ENCODE measurements at places on chromosomes 5 and 9.

DNA sequence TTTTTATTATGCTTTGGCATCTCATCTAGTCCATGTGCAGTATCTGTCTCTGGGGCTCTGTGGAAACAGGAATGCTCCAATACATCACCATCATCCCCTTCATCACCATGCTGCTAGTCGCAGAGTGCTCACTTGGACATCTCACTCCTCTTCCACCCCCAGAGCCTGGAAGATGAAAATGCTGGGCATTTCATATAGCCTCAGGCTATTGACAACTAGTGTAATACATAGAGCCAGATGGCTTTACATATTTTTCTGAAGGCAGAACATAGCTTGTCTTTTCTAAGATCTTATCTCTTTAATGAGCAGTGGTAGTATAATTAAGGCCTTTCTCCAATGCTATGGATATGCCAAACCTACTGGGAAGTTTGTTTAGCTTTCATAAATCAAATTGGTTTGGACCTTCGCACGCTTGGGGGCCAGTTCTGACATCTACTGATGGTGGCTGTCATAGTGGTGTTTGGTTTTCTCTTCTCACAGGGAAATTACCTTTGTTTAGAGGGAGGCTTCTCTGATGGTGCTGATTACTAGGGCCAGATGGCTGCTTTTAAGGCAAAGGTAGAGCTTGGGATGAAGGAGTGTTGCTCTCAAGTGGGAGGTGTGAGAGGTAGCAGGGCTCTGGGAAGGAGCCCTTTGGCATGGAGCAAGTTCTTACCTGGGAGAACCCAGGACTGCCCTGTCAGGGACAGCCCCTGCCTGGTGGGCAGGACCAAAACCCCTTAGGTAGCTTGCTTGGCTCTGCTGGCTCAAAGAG lies 63.1 kb upstream of the CXCL14 start:
- no peak for DNase-seq

DNA sequence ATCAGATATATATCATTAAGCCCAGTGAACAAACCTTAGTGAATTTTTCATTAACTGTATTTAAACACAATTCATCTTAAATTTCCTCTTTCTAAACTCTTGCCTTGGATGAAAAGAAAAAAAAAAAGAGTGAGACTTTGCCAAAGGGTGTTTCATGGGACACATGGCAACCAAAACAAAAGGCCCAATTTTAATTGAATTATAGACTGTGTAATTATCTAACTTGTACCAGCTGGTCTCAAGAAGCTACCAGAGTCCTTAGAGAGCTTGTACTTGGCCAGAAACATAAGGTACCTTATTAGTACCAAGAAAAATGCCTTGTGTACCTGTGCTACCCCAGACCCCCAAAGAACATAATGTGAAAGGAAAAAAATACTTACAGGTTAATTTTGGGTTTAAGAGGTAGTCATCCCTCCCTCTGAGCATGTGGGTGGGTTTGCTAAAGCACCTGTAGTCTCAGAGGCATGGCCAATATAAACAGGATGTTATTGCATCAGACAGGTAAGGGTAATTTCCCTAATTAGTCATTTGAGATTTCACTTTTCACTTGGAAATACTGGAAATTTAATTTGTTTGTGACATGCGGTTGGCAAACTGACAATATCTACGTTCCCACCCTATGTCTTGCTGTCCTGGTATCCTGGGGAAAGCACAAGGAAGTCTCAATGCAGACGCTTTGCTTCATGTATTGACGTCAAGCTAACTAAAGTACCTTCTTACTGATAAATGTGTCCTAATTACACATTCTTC lies 90.1 kb downstream of the SNCAIP start:
- DNase-seq, result no peak

DNA sequence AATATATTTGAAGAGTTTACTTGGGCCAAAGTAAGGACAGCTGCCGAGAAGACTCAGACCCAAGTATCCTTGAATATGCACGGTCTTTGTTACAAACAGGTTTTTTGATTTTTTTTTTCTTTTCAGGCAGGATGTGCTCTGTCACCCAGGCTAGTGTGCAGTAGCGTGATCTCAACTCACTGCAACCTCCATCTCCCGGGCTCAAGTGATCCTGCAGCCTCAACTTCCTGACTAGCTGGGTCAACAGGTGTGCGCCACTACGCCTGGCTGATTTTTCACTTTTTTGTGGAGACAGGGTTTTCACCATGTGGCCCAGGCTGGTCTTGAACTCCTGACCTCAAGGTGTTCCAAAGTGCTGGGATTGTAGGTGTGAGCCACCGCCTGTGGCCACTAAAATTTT lies 27.4 kb downstream of the JMY start:
- DNase-seq, result no peak

DNA sequence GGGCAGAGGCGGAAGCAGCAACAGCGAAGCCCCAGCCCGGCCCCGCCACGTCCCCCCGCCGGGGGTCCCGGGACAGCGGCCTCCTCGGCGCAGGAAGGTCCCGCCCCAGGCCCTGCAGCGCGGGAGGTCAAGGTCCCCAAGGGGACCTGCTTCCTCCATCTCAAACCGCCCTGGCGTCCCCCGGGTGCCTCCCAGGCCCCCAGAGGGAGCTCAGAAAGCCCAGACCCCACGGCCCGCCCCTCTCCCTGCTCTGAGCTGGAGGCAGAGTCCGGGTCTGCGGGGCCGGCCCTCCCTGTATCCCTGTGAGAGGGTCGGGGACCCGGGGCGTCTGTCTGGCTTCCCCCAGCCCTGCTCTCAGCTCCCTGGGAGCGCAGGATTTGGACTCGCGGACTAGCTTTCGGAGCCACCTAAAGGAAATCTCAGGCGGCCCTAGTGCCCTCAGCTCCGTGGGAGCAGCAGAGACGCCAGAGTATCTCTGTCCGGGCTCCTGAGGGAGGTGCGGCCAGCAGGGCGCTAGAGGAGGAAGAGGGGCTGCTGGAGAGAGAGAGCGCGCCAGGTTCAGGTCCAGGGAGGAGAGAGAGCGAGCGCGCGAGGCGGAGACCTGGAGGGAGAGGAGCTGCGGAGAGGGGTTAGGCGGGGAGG lies 30.7 kb downstream of the EXOC3 start:
- peak; percentile 43 for DNase-seq

DNA sequence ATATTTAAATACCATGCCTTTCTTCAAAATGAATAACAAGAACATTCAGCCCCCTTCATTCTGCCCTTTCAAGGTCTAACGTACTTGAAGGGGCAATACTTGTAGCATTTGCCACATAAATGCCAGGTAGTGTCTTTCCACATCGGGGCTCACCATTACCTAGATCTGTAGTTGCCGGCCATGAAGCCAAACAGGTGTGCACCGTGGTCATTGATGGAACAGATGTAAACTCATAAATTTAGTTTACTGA lies 193.0 kb downstream of the CD180 start:
- no peak for DNase-seq

GRCh38 chr5:60260658-60261057 lies 367.1 kb upstream of the PDE4D start:
- DNase-seq, result no peak

GRCh38 chr9:122998448-122998847 lies 35.0 kb upstream of the GPR21 start:
- no peak for DNase-seq

DNA sequence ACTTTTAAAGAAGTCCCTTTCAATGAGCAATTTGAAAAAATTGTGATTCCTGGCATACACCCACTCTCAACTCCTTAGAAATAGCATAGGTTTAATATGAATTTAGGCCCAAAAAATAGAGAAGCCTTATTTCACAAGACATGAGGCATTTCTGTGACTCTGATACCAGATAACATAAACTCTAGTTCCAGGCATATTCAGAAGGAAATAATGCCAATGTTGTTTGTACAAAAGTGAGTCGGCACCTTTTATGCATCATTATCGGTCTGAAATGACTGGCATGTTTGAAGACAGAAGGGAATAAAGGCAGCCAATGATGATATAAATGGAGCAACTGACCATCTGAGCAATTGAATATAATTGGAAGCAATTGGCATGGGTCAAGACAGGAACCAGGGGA lies 19.4 kb upstream of the RECK start:
- peak; percentile 39 for DNase-seq

- no peak for DNase-seq
These were observed 71.8 kb upstream of the CLINT1 start for GRCh38 chr5:157930710-157931109.

GRCh38 chr5:73827106-73827450 lies 201.1 kb downstream of the ARHGEF28 start:
- DNase-seq, result peak; percentile 68

DNA sequence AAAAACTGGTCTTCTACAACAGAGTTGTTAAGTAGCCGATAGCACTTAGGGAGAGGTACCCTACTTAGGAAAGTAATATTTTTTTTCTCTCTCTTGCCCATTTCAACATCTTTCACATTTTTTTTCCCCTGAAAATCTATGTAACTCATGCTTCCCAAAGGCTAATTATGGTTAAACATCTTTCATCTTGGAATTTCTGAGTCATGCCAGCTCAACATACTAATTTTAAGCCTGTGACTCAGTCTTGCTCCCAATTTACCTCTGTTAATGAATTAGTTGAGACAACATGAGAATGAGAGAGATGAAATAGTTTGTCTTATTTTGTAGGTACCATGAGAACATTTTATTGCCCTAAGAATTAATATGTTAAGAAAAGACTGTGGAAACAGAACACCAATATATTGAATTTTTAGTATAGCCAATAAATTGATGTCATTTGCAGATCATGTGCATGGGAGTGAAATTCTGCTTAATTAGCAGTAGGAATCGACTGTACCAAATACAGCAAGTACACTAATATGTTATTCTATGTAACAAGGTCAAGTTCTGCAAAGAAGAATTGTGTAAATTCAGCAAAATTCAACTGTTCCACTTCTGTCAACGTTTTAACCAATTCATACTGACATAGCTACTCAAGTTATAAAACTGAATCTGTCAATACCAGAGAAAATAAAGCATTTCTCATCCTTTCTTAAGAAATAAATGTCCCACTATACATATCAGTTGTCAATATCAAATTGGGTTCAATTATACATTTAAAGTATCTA lies 550.0 kb downstream of the PTPRD start:
- peak; percentile 24 for DNase-seq

GRCh38 chr5:103211576-103212561 lies 46.7 kb upstream of the MACIR start:
- DNase-seq, result no peak

DNA sequence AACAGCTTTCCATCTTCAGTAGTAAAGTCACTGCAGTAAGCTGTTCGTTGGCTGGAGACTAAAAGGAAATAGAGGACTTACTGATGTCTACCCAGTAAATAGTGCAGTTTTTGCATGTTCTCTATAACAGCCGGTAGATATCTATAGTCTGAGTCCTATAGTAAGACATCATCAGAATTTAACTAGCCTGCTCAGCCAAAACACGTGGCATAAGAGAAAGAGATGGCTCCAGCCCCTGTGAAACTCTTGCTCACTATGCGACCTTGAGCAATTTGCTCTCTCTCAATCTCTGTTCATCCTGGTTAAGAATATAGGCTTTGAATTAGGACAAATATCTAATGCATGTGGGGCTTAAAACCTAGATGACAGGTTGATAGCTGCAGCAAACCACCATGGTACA lies 201.6 kb upstream of the PAPPA start:
- no peak for DNase-seq

DNA sequence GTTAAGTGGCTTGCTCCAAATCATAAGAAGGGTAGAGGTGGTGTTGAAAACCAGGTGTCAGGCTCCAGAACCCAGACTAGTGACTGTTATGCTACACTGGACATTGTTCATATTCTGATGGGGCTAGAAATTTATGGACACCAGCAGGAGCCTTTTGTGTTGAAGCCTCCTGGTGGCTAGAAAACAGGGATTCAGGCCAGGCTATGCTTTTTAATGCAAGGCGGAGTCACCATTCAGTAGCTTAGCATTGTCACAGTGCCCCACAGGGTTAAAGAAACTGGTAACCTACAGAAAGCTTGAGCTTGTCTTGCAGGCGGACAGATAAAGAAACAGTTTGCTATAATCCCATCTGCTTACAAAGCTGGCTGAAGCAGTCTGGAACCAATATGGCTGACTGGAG lies 23.0 kb upstream of the GOLM1 start:
- no peak for DNase-seq

GRCh38 chr5:150653145-150653761 lies 7.8 kb upstream of the MYOZ3 start:
- peak; percentile 66 for DNase-seq

GRCh38 chr5:131532031-131532640 lies 102.9 kb downstream of the RAPGEF6 start:
- DNase-seq, result peak; percentile 26

DNA sequence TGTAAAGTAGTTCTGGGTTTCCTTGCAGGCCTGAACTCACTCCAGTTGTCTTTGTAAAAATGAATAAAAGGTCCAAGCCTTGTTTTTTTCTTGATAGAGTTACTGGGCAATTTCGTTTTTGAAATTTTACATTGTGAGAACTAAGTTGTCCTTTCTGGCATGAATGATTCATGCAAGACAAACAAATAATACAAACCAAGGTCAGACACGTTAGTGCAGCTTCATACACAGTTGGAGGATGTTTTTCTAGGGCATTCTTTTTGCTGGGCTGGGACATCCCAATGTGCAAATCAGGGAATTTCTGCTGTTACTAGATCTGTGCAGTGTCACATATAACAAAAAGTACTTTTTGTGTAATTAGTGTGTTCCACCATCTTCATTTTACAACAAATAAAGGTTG lies 96.0 kb downstream of the MEGF10 start:
- DNase-seq, result no peak

GRCh38 chr9:136669791-136670464 lies 7.2 kb downstream of the EGFL7 start:
- DNase-seq, result no peak

DNA sequence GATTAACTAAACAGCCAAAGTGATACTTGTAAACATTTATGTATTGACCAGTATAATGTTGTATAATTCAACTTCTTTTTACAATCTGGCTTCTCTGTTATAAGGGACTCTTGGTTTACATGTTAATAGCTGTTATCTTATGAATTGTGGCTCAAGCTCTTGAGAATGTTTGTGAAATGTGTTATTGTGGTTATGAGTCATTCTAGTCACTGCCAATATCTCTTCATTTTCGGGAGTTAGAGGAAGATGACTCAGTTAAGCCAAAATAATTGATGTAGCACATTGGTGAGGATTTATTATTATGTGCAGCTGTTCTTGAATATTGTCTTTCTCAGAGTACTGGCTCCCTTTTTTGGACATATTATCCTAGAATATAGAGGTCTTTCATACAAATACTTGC lies 655.2 kb upstream of the RIOK2 start:
- peak; percentile 97 for DNase-seq

DNA sequence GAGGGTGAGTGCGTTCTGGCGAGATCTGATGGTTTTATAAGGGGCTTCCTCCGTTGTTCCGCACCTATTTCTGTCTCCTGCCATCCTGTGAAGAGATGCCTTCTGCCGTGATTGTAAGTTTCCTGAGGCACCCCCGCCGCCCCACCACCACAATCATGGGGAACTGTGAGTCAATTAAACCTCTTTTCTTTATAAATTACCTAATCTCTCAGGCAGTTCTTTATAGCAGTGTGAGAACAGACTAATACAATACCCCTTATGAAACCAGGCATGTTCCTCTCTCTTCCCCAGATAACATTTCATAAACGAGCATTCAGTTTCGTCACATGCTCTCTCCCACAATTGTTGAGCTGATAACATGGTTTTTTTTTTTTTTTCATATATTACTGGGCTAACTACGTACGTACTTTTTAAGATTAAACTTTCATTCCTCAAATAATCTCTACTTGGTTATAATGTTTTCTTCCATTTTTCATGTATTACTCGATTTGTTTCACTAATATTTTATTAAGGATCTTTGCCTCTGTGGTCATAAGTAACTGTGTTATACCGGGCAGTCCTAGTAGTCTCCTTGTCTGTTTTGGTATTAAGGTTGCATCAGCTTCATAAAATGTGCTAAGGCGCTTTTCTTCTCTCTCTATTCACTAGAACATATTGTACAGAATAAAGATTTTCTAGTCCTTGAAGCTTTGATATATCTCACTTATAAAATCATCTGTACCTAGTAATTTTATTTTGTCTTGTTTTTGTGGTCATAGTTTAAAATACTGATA lies 64.9 kb upstream of the MVB12B start:
- DNase-seq, result peak; percentile 50

All from fibroblast of the aortic adventitia (primary cell).